ENCODE measurements at places on chromosomes 1 and 21.

DNA sequence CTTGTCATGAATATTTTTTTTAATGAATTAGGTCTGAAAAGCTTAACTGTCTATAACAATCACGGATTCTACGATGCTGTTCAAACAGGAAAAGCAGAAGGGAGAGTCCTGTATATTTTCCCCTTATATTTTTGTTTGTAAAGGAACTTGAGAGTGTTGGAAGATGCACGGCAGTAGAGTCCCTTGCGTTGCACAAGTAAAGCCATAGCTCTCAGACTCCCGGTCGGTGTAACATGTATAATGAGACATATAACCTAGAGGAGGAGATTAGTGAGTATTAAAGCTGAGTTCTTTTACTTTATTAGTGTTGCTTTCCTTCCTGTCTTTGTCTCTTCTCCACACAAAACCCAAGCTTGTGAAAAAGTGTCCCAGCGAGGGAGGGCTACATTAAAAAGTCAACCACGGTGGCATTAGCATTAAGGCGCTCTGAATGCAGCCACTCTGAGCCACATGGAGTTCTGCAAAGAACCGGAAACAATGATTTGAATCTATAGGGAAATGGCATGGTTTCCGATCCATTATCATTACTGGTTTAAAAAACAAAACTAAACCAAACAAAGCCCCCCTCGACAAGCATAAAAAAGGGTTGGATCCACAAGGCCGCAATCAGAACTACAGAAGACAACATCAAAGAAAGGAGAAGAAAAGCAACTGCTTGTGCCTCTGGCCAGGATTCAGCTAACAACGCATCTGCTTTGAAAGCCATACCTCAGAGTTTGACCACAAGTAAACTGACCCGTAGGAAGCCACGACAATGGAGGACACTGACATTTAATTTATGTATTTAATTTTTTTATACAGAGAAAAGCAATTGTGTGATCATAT is 356.8 kb downstream of the LMO4 start:
- DNase-seq = no peak

DNA sequence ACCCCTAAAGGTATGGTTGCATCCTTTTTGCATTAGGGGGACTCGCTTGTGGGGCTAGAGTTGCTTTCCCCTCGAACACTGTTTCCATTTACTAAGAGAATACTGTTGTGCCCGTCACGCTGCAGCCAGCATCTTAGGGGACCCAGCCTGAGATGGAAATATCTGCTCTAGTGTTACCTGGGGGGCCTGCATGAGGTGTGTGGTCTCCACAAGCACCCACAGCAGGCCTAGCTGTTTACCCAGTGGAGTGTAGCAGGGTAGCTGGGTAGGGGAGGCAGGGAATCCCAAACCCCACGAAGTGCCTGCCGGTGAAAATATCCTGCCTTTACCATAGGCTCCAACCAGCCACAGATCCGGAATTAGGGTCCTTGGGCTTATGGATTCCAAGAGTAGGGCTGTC is 303.6 kb downstream of the PTPRU start:
- DNase-seq = no peak

DNA sequence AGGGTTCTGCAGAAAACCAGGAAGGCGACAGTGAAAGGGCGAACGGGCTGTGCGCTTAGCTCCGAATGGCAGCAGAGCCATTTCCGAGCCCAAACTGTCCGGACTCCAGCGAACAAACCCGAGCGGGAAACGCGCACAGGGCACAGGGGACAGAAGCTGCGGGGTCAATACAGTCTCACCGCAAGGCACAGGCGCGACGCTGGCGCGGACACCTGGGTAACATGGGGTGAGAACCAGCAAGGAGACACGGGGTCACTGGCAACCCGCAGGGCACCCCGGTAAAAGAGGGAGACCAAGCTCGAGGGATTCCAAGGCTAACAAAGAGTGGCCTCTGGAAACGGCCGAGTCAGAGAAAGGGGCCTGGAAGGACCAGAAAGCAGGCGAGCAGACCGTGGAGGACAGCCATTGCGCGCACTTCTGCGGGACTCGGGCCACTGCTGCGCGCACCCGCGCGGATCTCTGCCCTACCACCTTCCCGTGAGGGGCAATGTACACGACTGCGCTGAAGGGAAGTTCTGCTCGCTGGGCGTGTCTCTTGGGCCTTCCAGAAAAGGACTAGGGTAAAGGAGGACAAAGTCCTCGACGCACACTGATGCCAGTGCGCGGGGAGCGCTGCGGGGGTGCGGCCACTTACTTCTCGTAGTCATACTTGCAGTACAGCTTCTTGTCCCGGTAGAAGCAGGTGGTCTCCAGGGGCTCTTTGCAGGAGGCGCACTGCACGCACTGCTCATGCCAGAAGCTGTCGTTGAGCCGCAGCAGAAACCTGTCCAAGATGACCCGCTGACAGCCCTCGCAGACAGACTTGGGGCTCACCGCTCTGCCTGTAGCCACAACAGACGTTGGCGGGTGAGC is 3.8 kb downstream of the LMX1A start:
- DNase-seq = no peak

DNA sequence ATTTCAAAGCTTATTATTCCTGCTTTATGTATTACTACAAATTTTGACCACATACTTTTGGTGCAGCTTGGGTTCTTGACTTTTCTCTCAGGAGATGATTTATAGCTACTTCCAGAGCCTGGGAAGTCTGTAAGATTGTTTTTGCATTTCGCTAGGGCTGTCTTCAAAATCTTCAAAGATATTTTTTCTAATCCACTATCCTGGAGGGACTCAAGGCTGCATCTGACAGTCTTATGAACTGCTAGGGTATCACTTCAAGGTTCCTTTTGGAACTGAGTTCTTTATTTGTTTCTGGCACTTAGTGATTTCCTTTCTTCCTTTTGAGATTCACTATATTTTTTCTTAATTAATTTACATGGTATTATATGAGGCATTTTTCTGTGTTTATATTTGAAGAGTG is 90.0 kb upstream of the LYPLAL1 start:
- no peak for DNase-seq

DNA sequence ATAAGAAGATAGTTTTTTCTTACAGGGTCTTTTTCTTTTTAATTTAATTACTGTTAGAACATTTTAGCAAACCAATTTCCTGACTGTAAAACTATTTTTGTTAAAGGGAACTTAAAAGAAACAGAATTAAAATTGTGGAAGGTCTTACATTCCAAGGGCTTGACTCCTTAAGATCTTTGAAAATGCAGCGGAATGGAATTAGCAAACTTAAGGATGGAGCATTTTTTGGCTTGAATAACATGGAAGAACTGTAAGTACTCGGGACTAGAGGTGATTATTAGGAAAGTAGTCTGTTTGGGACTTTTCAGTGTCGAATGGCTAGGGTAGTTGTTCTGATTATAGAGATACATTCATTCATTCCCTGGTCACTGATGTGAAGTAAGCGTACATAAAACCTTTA is 21.5 kb downstream of the LRIG2 start:
- no peak for DNase-seq

- no peak for DNase-seq
These were observed 44.7 kb upstream of the GJA5 start for GRCh38 chr1:147804942-147805723.

- no peak for DNase-seq
These were observed 65.8 kb downstream of the LYPLAL1 start for GRCh38 chr1:219239518-219239917.

- DNase-seq = no peak
These were observed 6.2 kb upstream of the AADACL4 start for GRCh38 chr1:12637693-12638092.

DNA sequence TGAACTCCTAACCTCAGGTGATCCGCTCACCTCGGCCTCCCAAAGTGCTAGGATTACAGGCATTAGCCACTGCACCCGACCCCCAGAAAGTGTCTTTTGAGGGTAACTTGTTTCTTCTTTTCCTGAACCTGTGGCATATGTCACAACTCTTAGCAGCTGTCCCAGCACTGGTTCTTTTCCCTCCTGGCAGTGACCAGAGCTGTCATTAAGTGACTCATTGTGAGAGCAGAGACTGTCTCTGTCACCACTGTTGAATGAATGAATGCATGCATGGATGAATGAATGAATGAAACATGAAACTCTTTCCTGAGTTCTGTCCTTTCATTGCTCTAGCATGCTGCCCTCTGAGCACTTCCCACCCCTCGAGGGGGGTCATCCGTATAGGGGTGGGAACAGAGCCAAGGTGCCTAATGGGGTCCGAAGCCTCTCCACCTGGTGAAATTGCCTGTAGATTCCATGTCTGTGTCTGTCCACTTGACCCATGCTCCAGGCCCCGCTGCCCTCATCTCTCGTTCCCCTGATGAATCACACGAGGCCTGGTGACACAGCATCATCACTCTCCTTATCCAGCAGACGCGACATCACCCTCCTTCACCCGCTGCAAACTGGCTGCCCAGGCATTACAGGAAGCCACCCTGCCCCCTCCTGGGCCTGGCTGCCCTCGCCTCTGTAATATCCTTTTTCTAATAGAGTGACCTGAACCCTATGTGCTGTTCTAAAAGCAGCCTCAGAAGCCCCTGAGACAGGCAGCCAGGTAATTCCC is 75.0 kb downstream of the IGSF21 start:
- DNase-seq = no peak

DNA sequence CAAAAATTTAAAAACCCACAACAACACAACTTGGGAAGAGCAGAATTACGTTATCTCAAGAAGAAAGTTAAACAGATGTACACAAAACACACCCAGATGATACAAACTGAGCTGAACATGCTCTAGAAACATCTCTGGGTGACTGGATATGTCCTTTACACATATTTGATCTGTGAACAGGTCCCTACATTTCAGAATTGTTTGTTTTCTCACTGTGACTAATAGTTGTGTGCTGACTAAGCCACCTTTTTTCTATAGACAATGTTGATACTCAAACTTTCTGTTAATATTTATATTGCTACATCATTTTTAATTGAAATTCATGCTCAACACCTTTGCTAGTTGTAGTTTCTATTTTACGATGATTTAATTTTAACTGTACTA is 1.0 kb upstream of the F11R start:
- DNase-seq = no peak

DNA sequence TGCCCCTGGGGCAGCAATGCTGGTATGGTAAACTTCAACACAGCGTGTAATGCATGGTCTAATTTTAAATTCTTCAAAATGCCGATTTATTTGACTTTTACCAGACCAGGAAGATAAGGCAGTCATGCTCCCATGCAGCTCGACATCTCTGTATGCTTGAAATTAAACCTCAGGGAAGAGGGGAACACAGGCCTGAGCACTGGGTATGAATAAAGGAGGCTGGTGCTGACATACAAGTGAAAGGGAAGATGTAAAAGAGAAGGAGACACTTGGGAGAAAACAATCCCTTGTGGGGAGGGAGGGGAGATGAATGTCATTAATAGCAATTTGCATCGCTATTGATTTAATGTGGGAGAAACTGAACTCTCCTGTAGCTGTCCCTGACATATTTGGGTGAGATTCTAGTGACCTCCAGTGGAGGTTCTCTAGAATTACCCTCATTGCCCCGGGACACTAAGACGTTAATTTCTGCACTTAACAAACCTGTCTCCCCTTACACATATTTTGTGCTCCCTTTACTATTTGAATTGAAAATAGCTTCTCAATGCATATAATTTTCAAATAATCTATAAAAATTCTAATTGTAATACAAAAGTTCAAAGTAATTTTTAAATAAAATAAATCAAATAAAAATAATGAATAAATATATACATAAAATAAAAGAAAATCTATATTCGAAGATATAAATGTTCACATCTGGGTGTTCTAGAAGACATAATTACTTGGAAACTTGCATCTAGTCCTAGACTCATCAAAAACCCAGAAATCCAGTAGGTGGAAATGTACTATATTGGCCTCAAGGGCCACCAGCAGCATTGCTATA is 283.1 kb downstream of the LMX1A start:
- DNase-seq = peak; percentile 82

- DNase-seq = no peak
These were observed 82.0 kb downstream of the TGFBR3 start for GRCh38 chr1:91803847-91804545.

- DNase-seq = no peak
These were observed 62.4 kb downstream of the HIVEP3 start for GRCh38 chr1:41856151-41856943.
